Kasumi-1 (cell line): ENCODE measurements at places on chromosomes 1 and 21.
A peak's percentile ranks its signal among the peaks of the same experiment; 100 is the strongest.

DNA sequence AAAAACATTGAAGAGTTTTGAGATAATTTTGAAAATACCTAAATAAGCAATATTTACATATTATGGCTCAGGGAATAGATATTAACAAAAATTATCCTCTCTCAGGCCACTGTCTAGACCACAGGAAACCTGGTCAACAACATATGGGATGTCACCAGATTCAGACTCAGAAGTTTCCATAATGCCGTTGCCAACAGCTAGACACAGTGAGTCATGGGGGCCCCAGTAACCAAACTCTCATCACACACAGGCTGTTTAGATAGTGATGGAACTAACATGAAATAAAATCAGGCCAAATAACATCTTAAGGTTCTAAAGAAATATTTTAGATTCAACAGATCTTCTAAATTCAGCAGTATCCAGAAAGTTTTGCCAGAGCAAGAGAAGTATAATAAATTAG lies 681.7 kb upstream of the ADAMTS5 start:
- DNase-seq = no peak

DNA sequence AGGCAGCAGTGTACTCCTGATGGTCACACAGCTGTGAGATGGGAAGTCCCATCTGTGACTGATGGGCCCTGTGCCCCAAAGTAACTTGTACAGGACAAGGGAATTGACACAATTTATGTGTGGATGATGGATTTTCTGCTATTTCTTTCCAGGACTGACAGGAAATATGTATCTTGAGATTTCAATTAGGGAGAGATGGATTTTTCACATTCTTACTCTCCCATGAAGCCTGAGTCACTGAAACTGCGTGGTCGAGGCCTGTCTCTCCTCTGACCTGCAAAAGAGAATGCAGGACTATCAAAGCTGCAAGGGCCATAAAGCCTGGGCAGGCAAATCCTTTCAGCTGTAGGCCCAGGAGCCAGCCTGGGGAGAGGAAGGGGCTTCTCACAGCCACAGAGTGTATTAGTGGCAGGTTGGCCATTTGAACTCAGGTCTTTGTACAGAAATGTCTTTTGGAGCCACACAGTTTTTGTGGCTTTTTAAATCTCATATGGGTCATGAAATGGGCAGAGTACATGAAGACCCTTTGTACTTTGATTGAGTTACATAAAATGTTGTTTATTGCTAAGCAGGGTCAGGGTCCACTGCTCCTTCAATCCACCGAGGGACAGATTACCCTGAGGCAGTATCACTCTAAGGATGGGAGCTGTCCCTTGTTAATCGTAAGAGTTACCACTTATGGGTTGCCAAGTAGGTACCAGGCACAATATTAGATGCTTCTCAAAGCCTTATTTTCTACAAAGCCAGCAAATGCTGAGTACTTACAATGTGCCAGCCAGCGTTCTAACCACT lies 14.8 kb downstream of the ALX3 start:
- DNase-seq = no peak

DNA sequence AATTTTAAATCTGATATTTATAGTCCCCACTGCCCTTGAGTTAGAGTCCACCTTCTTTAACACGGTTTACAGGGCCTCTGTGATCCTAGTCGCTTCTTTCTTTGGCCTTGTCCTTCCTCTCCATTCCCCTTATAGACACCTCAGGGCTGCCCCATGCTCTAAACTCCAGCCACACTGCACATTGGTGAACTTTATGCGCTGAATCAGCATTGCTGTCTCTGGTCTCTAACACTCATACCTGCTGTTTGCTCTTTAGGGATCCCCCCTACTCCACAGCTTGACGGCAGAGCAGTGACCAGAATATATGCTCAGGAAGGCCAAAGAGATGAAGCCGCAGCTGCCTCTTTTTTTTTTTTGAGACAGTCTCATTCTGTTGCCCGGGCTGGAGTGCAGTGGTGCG lies 30.2 kb downstream of the PLEKHO1 start:
- no peak for DNase-seq

- DNase-seq = no peak
Observed at GRCh38 chr21:33481314-33481943, 1.7 kb upstream of the TMEM50B start.

DNA sequence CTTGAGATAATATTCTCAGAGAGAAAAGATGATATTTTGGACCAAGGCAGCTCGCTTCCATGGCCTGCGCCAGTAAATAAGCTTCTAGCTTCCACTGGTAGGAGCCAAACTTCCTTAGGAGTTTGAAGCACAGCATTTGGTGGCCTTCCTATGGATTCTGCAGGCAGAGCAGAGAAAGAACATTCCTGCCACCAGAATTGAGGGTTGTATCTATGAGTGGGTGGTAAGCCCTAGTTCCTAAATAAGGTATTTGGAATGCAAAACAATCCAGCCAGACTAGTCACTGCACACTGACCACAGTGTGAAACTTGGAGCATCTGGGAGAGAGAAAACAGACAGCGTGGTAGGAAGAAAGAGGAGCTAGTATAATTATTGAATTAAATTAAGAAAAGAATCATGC lies 54.1 kb upstream of the BCAR3 start:
- DNase-seq = no peak

- DNase-seq = no peak
Observed at GRCh38 chr21:42781971-42782722, 97.2 kb downstream of the WDR4 start.

DNA sequence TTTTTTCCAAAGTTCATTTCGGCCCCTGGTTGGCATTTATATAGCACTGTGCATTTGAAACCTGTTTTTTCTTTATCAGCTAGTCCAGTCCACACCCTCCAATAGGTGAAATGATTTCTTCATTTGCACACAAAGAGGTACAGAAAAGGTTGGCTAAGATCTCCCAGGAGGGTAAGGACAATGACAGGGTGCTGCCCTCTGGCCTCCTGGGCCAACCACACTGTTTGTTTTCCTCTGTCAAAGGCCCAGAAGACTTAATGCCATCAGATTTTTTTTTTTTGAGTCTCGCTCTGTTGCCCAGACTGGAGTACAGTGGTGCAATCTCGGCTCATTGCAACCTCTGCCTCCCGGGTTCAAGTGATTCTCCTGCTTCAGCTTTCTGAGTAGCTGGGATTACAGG lies 70.1 kb upstream of the EFHD2 start:
- no peak for DNase-seq

GRCh38 chr1:113998361-113998760 lies 19.1 kb downstream of the OLFML3 start:
- DNase-seq = no peak

DNA sequence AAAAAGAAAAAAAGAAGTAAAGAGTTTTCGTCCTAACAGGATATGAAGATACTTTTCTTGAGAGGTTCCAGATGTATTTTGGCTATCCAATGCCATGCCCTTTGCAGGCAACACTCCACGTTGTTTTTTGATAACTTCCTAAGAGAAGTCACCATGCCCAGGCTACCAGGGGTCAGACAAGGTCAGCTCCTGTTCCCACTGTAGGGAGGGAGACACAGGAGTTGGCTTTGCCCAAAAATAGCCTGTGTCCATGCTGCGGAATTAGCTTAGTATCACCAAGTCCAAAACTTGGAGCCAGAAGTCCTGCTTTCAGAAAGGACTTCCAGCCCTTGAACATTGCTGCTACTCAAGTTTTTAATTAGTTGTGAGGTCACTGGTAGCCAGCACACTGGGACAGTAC lies 62.1 kb upstream of the NRIP1 start:
- no peak for DNase-seq

- no peak for DNase-seq
Observed at GRCh38 chr1:163538667-163539066, 216.9 kb downstream of the NUF2 start.

- peak; percentile 42 for DNase-seq
Observed at GRCh38 chr1:70205071-70205433, 327 bp downstream of the LRRC40 start.
